ENCODE measurements at places on chromosomes 7 and 10.

DNA sequence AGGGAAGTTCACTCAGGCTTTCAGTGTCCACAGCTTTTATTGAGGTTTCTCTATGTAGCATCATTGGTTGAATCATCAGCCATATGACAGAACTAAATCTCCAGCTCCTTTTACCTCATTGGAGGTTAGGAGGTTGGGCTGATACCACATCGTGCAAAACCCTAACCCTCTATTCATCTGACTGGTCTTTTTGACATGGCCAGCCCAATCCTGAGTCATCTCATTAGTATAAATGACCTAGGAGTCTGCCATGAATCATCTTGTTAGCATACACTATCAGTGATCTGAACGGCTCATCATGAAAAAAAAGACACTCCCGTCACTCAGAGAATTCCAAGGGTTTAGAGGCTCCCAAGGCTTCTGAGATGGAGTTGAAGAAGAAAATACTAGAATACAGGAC lies 669.8 kb upstream of the POT1 start:
- no peak for DNase-seq

DNA sequence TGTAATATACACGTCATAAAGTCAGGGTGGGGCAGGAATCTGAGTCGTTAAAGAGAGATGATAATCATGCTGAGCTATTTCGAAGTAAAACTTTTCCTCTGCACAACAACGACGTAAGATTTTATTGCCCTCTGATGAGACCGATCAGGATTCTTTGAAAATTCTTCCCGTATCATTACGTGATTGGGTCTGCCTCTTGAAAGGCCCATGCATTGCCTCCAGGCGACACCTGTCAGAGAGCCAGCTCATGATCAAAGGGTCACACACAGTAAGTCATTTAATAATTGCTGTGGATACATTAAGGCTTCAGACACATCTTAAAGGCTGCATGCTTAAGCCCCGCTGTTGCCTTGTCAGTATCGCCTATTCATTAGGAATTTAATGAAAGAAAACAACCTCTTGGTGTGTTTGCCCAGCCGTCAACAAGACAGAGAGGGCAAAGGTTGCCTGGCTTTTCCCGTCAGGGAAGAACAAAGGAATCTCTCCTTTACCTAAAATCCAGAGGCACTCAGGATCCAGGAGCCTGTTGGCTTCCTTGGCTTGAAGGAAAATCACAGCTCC lies 189.0 kb upstream of the SH2B2 start:
- DNase-seq: peak; percentile 21

- peak; percentile 98 for DNase-seq
Observed at GRCh38 chr7:55365675-55366460, 731 bp downstream of the LANCL2 start.

DNA sequence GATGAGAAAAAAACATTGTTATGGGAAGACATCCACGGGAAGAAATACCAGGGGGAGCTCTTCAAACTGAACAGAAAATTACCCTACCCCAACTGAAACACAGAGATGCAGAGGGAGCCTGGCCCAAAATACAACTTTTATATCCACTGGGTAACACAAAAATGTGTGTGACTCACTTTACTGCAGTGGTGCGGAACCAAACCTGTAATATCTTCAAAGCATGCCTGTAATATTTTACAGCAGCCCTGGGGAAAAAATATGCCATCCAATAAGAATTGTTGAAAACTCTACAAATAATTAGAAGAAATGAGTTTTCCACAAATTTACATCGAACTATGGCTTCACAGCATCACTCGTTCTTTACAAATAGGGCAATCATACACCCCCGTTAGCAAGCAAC lies 49.8 kb upstream of the SRRM3 start:
- DNase-seq: no peak

GRCh38 chr7:149644754-149645153 lies 128.6 kb downstream of the ZNF467 start:
- no peak for DNase-seq

DNA sequence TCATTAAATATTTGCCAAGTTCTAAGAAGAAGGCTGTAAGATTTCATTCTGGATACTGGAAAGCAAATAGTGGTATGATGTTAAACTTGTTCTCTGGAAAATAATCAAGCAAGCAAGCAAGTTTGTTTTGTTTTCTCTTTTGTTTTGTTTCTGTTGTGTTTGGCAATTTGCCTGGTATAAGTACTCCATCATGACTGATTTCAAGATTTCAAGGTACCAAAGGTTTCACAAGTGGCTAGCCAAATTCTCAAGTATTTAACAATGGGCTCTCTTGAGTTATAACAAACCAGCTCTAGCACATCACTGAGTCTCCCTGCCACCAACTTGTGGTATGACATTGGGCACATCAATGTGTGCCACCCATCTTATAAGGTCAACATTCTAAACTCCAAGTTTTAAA lies 151.7 kb upstream of the IGFBP3 start:
- no peak for DNase-seq

GRCh38 chr7:122691569-122692235 lies 7.2 kb downstream of the RNF133 start:
- no peak for DNase-seq

DNA sequence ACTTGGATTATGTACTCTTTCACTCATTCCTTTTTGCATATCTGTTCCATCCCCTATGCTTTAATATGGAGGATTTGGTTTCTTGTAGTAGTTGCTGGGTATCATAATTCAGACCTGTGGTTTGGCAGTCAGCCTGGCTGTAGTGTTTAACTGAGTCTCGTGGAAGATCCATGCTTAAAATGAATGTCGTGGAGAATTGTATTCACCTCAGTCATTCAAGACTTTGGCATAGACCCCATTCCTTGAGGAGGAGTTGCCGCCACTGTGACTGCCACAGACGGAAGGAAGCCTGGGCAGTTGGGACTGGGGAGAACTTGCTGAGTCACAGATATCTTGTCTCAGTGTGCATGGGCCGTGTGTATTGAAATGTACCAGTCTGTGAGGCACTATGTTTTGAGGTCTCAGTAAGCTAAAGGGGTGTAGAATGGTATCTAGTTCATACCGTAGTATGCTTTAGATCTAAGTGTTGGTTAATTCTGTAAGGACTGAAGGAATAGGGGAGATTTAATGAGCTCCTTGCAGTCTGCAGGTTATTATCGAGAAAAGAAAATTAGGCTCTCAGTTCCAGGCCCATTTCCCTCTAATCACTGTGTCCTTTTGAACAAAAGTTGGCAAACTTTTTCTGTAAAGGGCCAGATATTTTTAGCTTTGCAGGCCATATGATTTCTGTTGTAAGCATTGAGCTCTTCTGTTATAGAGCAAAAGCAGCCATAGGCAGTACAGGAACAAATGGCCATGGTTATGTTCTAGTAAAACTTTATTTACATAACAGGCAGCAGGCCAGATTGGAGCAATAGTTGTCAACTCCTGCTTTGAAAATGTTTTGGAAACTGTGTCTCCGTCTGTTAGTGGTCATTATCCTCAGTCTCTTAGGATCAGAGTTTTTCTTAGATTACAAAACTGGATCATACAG lies 76.8 kb downstream of the TPST1 start:
- peak; percentile 100 for DNase-seq

DNA sequence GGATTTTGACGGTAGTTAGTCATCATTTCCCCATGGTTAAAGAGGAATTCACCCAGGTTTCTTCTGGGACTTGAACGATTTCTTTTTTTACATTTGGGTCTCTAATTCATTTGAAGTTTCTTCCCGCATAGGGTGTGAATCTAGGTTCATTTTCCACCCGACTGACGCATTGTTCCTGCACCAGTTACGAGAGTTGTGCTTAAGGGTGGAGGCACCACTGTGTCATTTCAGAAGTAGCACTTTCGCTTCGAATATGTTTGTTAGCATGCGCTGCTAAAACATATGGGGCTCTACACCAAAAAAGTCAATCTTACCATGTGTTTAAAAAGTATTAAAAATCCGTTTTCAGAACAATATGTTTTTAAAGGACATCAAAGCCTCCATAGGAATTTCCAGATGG lies 140.3 kb downstream of the VIPR2 start:
- no peak for DNase-seq

DNA sequence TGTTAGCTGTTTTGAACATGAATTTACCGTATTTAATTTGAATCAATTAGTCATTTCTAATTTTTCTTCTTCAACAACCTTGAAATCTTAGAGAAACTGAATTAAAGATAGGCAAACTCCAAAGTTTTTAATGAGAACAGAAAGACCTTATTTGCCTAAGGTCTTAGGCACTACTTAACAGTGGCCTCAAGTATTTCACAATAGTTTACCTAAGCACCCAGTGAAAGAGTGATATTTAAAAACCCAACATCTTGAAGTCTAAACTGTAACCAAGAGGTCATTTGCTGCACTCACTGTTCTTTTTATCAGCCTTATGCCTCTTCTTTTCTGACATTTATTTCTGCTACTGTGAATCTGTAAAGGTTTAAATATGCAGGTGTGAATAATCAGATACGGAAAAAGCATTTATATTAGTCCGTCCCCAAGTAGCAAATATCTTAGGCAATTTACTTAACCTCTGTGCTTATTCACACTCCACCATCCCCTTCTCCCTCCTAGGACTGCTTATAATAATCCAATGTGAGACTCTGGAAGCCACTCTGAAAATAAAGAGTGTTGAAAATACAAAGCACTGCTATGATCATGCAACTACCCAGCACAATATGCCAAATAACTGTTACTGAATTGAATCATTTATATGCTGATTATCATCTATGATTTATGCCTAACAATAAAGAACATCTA lies 105.7 kb downstream of the ELAPOR2 start:
- DNase-seq: no peak

- peak; percentile 61 for DNase-seq
Observed at GRCh38 chr7:30596014-30596641, 1.4 kb downstream of the GARS1 start.

DNA sequence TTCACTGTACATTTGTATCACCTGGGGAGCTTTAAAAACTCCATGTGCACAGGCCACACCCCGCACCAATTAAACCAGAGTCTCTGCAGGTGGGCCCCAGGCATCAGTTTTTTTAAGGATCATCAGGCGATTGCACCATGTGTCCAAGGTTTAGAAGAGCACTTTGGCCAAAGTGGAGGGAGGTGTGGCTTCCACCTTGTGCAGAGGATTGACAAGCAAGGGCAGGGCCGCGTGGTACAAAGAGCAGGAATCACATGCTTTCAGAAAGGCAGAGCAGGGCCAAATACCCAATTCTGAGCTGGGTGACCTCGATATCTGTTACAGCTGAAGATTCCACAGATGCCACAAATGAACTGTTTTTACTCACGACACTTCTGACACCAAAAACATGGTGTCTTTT lies 52.4 kb downstream of the NOC3L start:
- no peak for DNase-seq

DNA sequence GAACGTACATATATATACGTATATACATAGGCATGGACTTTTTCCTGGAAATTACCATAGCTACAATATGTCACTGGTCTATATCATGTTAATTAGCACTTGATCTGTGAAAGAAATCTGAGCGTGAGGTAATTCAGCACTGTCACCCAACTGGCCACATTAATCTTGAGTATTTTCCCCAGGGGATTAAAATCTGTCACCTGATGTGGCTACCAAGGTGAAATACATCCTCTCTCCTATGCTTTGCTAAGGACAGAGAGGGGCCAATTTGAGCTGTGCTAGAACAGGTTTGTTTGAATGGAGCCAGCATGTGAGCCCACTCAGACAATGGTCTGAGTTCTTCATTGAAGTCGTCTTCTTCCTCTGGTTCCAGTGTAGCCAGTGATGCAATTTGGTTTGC lies 33.3 kb downstream of the CYCS start:
- DNase-seq: no peak

DNA sequence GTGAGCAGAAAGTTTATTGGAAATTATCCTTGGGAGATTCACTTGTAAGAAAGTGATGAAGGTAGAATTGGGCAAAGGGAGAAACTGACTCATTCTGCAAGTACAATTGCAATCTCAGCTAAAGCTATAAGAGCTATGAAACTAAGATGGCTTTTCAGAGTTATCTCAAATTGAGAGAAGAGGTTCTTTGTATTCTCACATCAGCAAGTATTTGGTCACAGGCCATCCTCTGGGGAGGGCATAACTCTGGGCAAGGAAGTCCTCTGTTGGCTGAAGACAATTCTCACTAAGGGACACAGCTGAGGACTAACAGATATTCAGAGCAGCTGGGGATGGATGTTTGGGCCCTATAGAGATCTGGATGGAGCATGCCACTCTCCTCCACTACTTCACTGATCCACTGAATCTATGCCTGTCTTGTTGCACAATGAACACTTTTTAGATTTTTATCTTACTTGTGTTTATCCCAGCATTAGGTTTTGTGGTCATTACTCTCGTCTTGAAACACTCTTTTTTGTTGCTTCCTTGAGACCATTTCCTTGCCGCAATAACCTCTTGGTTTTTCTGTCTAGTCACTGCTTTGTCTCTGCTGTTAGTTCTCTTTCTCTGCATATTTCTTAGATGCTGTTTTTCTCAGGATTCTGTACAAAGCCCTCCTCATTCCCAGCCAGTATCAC lies 115.1 kb downstream of the GNAI1 start:
- DNase-seq: no peak

- no peak for DNase-seq
Observed at GRCh38 chr7:22082553-22082885, 136.8 kb upstream of the CDCA7L start.

GRCh38 chr10:113552014-113552413 lies 839 bp upstream of the HABP2 start:
- DNase-seq: no peak

GRCh38 chr10:5033061-5033778 lies 29.6 kb upstream of the AKR1C2 start:
- DNase-seq: peak; percentile 68

DNA sequence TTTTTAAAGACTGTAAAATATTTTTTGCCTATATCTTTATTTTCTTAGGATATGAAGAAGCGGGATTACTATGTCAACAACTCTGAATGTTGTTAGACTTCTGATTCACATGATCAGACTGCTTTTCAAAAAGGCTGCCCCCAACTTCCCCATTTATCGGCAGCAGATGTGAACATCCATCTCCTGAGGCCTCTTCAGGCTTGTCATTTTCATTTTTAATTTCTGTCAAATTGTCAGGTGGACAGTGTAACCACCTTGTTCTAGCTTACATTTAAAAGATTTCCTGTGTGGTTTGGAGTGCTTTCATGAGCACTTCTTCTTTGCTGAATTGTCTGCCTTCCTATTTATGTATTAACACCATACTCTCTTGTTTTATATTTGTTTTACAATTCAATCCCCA lies 78.8 kb upstream of the GSDME start:
- no peak for DNase-seq

DNA sequence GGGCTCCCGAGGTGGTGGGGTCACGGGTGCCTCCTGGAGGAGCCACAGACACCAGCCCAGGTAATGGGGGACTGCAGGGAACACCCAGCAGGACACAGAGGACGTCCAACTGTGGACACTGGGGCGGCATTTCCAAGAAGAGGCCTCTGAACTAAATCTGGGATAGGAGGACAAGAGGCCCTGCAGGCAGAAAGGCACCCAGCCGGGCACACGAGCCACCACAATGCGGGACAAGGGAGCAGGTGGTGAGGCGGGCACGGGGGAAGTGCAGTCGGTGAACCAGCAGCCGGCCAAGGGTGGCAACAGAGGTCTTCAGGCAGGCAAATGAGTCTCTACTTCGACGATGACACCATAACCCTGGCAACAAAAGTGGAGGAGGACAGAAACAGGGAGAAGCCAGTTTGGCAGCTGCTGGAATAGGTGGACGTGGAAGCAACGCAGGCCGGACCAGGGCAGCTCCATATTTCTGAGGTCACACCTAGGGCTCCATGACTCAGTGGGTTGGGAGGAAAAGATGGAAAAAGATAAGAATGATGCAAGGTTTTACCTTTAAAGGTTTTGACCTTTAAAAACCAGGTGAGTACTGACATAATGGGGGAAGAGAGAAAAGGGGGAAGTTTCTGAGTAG lies 26.1 kb upstream of the GALNTL5 start:
- no peak for DNase-seq
